ENCODE measurements at places on chromosomes 7 and 10. TPM values are rescaled to one million over a fixed set of nuclear protein-coding genes. Genes with fewer than 3 reads are reported as not detected.

DNA sequence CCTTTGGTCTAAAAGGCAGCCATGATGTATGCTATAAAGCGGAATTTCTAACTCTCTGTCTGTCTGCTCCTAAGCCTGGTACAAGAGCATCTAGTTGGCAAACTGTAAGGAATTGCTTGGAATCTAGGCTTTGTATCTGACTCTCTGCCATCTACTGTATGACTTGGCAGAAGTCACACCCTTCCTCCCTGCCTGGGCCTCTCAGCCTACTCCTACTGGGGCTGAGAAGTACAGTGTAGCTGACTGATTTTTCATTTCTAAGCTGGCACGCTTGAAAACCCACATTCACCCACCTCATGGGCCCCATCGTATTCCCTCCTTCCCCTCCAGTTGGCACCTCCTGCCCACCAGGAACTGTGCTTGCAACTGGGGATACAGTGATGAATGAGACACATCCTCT, 435.2 kb downstream of the PLXNA4 start:
- DNase-seq, result no peak

- no peak for DNase-seq
Measured at GRCh38 chr7:43463401-43463980, 119.4 kb upstream of the STK17A start.

DNA sequence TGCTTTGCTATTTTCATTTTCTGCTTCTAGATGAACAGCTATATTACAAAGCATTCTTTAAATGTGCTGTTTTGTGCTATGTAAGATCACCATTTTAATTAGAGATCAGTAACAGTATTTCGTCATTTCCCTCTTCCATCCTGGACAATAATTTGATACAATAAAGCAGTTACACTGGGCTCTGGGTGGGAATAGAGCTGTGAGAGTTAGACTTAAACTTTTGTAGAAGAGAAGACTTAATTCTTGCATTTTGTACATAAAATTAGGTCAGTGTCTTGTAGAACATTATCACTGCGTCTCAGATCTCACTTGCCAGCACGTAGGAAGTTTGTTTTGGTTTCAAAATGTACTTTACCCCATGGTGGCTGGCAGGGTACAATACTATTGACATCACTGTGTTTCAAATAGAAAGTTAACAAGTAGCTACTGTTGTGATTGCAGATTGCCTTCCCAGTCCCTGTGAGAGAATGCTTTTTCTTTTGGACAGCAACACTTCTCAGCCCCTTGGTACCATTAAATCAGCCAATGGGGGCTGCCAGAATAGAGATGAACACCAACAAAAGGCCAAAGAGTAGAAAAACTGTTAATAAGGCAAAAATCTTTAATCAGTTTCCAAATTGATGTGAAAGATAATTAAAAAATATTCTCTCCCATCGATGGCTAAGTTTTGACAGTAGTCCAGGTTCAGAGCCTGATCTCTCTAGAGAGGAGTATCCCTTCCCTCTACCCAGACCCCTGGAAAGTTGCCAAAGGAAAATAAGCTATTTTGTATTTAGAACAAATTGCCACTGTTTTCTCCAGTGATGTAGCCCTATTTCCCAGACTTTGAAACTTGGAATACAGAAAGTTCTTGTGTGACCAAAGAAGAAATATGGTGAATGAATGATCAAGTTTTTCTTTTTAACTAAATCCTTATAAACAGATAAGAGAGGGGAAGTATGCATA, 35.1 kb downstream of the SMNDC1 start:
- DNase-seq, result no peak

GRCh38 chr7:79590391-79590790, 136.9 kb upstream of the MAGI2 start:
- no peak for DNase-seq

GRCh38 chr7:130987092-130987491, 253.1 kb upstream of the KLF14 start:
- DNase-seq, result no peak

The PVRIG gene
- total RNA-seq, result not detected

DNA sequence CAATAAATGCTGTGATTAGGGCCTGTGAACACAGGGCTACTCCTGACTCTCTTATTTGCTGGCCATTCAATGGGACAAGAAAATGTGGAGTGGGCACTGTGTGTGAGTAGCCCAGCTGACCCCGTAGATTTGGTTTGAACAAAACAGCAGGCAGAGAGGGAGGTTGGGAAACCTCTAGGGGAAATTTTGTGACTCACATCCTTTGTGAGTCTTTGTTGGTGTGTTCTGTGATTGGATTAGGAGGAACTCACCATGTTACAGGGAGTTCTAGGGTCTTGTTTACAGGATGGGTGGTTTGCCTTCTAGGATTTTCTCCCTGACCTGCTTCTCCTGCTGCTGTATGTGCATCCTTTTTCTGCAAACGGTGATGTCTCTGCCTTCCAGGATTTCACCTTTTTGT, 128.3 kb upstream of the MKI67 start:
- DNase-seq, result no peak

The ZC3HAV1L gene
- total RNA-seq, result 14.4 TPM

DNA sequence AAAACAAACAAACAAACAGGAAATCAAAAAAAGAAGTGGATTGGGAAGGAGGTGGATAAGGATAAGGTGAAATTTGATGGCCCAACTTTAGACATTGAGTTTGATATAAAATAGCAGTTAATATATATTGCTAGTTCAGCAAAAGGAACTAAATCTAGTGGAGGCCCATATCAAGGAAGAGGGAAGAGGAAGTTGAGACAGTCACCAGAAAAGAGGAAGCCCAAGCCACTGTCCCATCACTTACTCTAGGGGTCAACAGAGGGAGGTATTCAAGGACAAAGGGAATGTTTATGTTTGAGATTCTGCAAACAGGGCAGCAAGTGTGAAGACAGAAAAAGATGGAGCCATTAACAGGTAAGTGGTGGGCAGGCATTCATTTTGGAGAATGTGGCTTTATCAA, 3.7 kb downstream of the LAMTOR4 start:
- no peak for DNase-seq

DNA sequence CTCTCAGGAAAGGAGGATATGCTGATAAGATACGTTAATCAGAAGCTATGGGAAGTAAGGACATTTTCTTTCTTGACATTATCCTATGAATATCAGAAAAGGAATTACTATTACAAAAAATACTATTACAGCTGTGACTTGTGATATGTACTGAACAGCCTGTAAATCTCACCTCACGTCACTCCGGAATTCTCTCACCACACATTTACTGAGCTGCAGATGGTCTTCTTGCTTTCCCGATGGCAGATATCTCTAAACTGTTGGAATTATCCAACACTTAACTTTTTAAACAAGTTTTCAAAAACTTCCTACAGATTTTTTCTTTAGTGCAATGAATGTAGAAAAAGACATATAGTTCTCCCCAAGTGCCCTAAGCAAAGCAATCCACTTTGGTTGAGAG, 313.4 kb downstream of the GPR37 start:
- no peak for DNase-seq

GRCh38 chr10:53808677-53809372, 992.2 kb downstream of the PCDH15 start:
- DNase-seq, result no peak

DNA sequence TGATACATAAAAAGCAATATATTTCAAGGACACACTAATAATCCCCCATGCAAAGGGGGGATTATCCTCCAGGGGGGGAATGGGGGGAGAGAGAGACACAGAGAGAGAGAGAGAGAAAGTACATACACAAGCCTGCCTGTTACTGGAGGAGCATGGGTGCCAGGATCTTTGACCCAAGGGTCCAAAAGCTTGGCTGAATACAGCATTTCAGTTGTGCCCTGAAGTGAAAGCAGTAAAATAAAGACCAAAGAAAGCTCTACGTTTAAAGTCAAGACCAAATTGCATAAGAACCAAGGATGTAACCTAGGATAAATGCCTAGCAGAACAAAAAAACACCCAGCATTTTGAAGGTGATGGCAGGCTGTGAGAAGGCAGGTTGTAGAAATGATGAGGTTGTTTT, 27.8 kb upstream of the ITGB8 start:
- no peak for DNase-seq

GRCh38 chr10:132499367-132499685, 38.3 kb upstream of the INPP5A start:
- no peak for DNase-seq

The MLXIPL gene
- total RNA-seq, result 0.14 TPM

The AOAH gene
- total RNA-seq, result 4.4 TPM

GRCh38 chr7:5284304-5285281, 1.9 kb downstream of the SLC29A4 start:
- DNase-seq, result no peak

The PLXNA4 gene
- 0.14 TPM for total RNA-seq

The COBL gene
- total RNA-seq, result 6.4 TPM

The EPO gene
- not detected for total RNA-seq

GRCh38 chr7:128274884-128275603, 34.0 kb downstream of the LEP start:
- no peak for DNase-seq

GRCh38 chr7:73700069-73700423, 16.6 kb downstream of the BUD23 start:
- DNase-seq, result no peak

The SYNPO2L gene
- total RNA-seq, result not detected

The C10orf67 gene
- 0.07 TPM for total RNA-seq

The LBX1 gene
- not detected for total RNA-seq

The ZWINT gene
- total RNA-seq, result 15.8 TPM

The ZFAND2A gene
- 33.2 TPM for total RNA-seq

GRCh38 chr10:100524638-100525037, 5.0 kb upstream of the SEC31B start:
- no peak for DNase-seq

GRCh38 chr7:102463841-102464576, 654 bp downstream of the ALKBH4 start:
- DNase-seq, result no peak

The ADCY1 gene
- total RNA-seq, result 5.8 TPM

The PNLIP gene
- not detected for total RNA-seq

DNA sequence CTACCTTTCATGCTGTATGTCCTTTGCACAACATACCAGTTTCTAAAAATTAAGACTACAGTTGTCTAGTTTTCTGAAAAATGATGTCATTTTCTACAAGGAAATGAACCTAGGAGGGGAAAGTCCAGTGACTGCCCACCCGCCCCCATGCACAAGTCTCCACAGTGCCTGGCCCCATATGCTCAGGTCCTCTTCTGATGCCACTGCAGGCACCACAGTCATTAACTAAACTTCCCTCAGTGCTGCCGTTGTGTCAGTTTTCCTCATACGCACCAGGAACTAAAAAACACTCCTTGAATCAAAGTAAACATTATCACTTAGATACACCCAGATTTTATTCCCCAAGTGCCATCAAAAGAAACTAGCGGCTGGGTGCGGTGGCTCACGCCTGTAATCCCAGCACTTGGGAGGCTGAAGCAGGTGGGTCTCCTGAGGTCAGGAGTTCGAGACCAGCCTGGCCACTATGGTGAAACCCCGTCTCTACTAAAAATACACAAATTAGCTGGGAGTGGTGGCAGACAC, 6.9 kb upstream of the TNS3 start:
- DNase-seq, result no peak

DNA sequence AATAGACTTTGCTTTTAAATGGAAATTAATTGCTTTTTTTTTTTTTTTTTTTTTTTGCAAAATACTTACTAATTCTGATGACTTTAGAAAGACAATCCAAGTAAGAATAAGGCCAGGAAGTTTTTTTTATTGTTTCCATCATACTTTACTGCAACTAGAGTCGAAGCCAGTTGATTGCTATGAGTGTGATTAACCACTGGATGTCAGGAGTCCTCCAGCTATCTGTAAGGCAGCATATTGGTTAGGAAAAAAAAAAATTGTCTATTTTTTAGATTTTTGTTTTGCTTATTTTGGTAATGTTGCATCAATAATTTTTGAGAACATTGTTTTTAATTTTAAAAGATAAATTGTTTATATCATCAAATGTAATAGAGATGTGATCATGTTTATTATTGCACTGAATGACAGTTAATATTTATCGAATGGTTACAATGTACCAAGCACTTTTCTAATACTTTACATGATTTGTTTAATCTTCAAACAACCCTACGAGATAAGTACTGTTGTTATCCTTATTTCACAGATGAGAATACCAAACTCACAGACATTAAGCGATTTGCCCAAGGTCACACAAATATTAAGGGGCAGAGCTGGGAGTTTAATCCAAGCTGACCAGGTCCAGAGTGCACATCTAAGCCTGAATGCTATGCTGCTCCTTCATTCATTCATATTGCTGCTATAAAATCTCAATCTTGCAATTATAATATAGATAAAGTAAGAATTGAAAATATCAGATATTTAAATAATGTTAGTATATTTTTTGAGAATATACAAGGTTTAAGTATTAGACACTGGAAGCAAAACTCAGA, 19.9 kb upstream of the LMOD2 start:
- DNase-seq, result no peak

The ERVW-1 gene
- total RNA-seq, result not detected

- no peak for DNase-seq
Measured at GRCh38 chr7:99557940-99558305, 519 bp upstream of the ZNF655 start.

The FRAT1 gene
- total RNA-seq, result 2.6 TPM

GRCh38 chr7:141911391-141911790, 4.8 kb upstream of the OR9A4 start:
- DNase-seq, result no peak

GRCh38 chr10:96930469-96930868, 98.4 kb downstream of the LCOR start:
- no peak for DNase-seq

GRCh38 chr7:42315631-42316030, 78.6 kb upstream of the GLI3 start:
- DNase-seq, result peak; percentile 62

DNA sequence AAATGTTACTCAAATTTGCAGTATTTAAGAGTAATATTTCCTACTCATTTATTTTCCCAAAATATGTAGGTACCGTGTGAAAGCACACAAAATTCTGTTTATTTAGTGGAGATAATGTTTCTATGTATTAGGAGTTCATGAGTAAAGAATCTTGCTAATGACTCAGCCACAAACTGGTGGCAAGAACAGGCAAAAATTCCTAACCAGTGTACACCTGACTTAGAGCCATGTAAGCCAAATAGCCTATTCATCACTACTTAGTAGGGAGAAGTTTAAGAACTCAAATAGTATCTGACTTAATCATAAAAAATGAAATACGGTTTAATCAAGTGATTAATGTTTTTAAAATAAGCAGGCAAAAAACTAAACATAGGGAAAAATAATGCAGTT, 169.0 kb downstream of the SRPK2 start:
- DNase-seq, result peak; percentile 49

DNA sequence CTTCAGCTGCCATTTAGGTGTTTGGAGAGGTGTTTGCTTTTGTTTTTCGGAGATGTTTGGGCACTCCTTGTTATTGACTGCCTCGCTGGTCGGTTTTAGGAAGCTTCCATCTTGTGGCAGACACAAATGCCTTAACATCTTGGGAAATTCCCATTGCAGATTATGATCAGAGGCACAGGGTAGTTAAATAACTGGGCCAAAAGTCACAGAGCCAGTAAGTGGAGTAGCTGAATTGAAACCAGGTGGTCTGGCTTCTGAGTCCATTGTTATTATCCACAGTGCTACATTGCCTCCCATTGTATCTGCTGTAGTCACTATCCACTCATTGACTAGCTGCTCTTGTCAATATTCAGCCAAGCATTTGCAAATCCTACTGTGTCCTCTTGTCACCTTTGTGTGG, 138.2 kb upstream of the PLPP4 start:
- no peak for DNase-seq

Data from kidney epithelial cell (primary cell).